ENCODE measurements at places on chromosomes 1 and 21.

DNA sequence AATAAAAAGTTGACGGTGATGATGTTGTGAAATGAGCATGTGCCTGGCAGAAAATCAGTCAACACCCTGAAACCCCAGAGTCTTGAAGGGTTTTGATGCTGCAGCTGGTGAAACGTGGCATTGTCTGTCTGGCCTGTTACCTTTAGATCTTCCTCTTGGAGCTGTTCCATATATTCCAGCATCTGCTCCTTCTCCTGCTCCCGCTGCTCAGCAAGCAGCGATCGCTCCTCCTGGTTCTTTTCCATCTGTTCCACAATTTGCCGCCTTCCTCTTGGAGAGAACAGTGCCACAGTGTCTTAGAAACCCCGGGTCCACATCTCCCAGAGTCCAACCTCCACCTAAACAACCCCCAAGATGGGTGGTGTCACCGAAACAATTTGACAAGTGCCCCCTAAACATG is 15.7 kb downstream of the CFAP45 start:
- DNase-seq: no peak

DNA sequence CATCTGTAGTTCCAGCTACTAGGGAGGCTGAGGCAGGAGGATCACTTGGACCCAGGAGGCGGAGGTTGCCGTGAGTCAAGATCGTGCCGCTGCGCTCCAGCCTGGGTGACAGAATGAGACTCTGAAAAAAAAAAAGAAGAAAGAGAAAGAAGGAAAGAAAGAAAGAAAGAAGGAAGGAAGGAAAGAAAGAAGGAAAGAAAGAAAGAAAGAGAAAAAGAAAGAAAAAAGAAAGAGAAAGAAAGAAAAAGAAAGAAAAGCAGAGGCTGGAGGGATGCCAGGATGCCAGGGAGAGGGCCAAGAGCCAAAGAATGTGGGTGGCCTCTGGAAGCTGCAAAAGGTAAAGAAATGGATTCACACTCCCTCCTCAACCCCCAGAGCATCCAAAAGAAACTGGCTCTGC is 8.2 kb upstream of the KCNE2 start:
- no peak for DNase-seq

- no peak for DNase-seq
Observed at GRCh38 chr1:174747613-174748012, 252.1 kb upstream of the CACYBP start.

GRCh38 chr1:60942896-60943638 is 139.3 kb upstream of the NFIA start:
- DNase-seq: no peak

- DNase-seq: no peak
Observed at GRCh38 chr1:172497230-172497629, 35.7 kb upstream of the SUCO start.

- no peak for DNase-seq
Observed at GRCh38 chr1:30284728-30285475, 438.5 kb downstream of the MATN1 start.

DNA sequence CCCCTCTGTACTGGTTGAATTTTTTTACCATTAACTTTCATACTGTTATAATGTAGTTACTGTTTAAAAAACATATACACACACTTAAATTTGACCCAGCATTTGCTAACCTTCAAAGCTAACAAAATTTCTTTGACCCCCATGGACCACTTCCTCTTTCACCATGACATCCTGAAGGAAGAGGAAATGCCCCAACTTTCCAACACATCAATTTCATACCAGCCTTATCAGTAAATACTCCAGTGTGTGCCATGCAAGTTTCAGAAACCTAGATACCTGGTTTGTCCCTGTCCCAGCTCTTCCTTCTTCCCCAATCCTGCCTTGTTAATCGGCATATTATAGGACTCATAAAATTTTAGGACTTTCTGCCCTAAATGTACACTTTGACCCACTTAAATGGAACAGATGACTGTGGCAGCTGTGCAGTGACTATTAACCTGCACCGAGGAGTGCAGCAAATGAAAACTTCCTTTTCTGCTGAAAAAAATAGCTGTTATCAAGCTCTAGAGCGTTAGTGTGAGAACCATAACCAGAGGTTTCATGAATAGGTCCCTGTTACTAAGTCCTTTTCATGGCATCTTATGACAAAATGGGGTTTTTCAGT is 54.1 kb downstream of the DTL start:
- DNase-seq: no peak

- no peak for DNase-seq
Observed at GRCh38 chr1:91553177-91553591, 52.5 kb downstream of the CDC7 start.

GRCh38 chr1:9404117-9404914 is 111.6 kb downstream of the SPSB1 start:
- no peak for DNase-seq

DNA sequence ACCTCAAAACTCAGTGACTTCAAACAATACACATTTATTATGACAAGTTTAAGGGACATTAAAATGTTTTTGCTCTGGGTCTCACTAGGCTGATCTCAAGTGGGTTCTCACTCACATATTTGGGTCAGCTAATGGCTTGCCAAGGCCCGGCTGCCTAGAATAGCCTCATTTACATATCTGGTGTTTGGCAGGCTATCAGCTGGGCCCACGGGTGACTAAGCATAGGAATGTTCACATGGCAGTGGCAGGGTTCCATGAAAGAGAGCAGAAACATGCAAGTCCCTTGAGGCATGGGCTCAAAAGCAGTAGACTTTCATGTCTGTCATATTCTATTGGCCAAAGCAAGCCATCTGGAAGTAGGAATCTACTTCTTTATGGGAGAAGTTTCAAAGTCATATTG is 492.6 kb downstream of the KCNT2 start:
- DNase-seq: peak; percentile 29

DNA sequence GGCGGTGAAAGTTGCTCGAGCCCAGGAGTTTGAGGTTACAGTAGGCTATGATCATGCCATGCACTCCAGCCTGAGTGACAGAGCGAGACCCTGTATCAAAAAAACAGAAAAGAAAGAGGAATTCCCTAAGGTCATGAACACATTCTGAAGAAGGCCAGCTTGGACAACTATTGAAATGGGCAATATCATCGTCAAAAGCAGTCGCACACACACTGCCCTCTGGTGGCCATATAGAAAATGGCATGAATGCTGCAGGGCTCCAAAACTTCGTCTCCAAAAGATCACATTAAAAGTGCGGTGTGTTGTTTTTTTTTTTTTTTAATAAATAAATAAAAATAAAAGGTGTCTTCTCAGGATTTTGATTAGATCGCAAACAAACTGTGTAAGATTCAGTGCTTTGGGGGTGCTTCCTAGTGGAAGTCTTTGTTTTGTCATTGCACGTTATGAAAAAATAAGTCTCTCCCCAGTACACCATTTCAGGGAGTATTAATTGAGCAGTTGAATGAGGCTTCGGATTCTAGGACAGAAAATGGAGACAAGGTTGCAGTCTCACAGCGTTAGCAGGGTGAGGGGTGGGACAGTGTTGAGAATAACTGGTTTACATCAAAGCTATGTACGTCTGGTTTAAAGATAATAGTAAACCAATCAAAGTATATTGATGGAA is 87.5 kb upstream of the FMN2 start:
- no peak for DNase-seq

DNA sequence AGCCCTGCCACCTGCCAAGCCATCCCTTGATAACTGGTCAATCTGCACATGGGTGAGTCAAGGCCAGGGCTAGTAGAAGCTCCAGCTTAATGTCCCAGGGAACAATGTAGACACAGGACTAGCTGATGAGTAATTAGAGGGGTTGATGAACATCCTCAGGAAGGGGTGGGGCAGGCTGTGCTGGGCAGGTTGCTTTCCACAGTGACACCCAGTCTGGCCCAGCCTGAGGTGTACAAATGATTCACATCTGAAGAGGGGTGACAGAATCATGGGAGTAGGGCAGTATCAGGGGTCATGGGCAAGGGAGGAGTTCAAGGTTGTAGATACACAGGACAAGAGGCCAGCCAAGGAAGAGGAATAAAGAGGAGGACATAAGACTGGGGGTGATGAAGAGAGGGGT is 4.3 kb downstream of the LPAR3 start:
- no peak for DNase-seq

DNA sequence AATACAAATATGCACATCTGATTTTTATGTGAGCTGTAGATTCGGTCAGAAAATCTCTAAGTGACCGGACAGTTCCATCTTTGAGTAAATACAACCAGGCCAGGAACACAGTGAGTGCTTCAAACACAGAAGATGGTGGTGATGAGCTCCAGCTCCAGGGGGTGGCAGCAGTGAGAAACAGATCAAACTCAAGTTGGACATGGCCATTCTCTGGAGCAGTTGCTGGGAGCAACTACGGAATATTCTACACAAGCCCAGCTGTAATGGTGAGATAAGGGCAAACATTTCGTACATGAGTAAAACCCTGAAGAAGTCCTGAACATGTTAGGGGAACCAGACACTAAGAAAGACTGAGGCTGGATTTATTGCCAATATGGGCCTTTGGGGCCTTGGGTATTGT is 100.7 kb downstream of the BARHL2 start:
- DNase-seq: no peak

DNA sequence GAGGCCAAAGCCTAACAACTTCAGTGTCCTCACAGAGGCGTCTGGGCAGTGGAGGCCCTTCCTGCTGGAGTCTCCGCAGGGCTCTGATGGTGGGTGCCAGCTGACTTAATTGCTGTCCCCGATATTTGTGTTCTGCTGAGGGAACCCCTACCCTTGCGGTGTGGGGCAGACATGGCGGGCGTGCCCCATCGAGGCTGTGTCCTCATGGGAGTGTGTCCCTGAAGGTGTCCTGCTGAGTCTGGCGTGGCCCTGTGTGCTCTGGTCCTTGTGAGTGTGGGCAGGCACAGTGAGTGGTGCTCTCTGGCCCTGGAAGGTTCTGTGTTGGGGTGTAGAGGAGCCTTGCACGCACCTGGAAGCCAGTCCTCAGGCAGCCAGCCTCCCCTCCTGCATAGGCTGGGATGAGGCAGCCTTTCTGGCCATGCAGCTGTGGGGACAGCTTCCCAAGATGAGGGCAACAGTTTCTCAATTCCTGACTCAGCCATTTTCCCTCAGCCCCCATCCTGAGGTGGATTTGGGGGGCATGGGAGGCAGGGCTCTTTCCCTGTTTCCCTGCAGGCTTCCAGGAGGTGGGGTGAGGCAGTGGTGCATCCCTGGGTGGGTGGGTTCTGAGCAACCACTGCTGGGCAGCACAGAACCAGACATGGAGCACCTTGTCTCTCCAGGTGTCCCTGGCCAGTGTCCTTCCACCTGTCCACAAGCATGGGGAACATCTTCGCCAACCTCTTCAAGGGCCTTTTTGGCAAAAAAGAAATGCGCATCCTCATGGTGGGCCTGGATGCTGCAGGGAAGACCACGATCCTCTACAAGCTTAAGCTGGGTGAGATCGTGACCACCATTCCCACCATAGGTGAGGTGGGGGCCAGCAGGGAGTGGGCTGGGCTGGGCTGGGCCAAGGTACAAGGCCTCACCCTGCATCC is 6.5 kb downstream of the C1orf35 start:
- DNase-seq: no peak

GRCh38 chr1:94068999-94069918 is 51.7 kb downstream of the ABCA4 start:
- DNase-seq: peak; percentile 62

DNA sequence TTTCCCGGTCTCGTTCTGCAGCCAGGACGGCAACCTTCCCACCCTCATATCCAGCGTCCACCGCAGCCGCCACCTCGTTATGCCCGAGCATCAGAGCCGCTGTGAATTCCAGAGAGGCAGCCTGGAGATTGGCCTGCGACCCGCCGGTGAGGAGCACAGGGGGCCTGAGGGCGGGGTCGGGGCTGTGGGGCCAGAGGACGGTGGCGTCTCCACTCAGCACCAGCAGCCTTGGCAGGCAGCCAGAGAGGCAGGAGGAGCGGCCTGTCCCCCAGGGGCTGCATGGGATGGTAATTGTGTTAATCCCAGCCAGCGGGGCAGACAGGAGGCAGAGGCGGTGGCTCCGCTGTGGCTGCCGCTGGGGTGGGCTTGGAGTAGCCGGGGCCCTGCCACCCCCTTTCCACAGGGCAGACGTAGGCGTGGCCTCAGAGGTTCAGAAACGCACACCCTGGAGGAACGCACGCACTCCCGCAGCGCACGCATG is 12.1 kb downstream of the SAMD11 start:
- no peak for DNase-seq

DNA sequence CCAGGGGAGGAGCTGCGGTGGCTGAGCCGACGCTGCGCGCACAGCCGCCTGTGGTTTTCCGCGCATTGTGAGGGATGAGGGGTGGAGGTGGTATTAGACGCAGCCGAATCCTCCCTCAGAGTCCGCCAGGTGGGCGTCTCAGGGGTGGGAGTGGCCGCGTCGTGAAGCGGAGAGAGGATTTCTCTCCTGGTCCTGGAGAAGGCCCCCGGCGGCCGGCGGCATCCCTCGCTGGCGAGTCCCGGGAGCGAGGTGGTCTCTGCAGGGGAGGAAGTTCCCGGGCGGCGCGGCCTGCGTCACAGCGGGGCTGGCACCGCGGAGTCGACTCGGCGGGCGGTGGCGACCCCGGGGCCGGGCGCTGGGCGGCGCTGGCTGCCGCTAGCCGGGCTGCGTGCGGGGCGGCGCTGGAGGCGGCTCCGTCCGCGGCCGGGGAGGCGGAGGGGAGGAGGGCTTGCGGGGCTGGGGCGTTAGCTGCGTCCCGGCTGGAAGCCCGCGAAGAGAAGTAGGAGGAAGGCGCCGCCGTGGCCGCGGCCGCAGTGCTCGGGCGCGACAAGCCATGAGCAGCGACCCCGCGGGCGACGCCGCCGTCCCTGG is at the start of gene LRRC8C:
Gene LRRC8C, plus strand, starts transcription at position 464 of the 591 bp plus-strand sequence. CDS start 53,354 bp downstream, outside the sequence.
- DNase-seq: peak; percentile 23

DNA sequence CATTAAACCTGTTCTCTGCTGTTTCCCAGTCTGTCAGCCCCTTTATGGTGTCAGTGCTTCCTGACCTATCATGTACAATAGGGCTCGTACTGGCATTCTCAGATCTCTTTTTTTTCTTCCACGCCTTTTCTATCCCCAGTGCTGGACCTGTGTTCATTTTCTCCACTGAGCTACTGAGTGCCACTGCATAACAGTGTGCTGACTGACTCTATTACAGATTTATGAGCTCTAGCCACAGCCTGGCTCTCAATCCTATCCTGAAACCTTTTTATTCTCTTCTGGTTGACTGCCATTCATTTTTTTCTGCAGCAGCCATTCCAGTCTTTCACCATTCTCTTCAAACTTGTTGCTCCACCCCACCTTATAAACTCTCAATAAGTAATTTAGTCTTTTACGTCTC is 59.6 kb upstream of the MACF1 start:
- no peak for DNase-seq

DNA sequence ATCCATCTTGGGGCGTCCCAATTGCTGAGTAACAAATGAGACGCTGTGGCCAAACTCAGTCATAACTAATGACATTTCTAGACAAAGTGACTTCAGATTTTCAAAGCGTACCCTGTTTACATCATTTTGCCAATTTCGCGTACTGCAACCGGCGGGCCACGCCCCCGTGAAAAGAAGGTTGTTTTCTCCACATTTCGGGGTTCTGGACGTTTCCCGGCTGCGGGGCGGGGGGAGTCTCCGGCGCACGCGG is 282 bp upstream of the SOD1 start:
- no peak for DNase-seq

DNA sequence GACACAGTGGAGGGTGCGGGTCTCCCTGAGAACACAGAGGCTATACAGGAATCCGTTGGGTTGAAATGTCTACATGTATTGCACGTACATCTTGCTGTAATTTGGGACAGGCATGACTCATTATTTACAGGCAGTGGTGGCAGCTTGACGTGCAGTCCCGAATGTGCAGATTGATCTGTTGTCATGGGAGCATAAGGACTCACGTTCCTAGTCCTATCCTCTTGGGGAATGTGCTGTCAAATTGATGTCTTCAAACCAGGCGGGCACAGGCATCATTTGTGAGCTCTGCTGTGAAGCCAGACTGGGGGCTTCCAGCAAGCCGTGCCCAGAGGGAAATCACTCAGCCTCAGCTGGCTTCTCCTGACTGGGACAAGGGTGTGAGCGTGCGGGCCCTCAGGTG is 40.5 kb downstream of the S100B start:
- no peak for DNase-seq

GRCh38 chr1:110585481-110585880 is 20.7 kb downstream of the KCNA2 start:
- DNase-seq: no peak

Data from AG04450 (cell line).